Fibroblast of skin of right quadriceps (primary cell): ENCODE measurements at places on chromosomes 13 and 19.

- no peak for DNase-seq
Measured at GRCh38 chr19:41638641-41639081, 11.8 kb upstream of the CEACAM4 start.

DNA sequence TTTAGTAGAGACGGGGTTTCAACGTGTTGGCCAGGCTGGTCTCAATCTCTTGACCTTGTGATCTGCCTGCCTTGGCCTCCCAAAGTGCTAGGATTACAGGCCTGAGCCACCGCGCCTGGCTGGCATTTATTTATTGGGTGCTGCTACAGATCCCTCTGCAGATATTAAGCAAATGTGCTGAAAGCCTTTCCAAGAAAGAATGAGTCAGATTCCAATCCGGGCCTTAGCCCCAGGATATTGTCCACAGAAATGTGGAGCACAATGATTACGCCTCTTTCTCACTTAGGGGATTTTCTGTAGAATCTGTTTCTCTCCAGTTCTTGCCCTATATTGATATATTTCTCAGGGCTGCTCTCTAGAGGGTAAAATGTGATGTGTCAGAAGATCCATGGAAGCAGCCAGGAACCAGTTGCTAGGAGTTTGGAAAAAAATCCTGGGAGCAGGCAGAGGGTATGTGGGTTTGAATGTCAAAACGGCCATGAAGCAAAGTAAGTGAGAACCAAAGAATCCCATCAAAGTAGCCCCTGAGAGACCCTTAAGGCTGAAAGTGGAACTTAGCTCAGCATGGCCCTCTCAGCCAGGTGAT lies 24.8 kb upstream of the IGFL4 start:
- peak; percentile 24 for DNase-seq

- no peak for DNase-seq
Measured at GRCh38 chr13:78129359-78129758, 210.7 kb upstream of the EDNRB start.

- DNase-seq = no peak
Measured at GRCh38 chr19:19354007-19354406, 33.4 kb downstream of the MAU2 start.

- DNase-seq = no peak
Measured at GRCh38 chr19:37929355-37929923, 22.4 kb downstream of the SIPA1L3 start.

- no peak for DNase-seq
Measured at GRCh38 chr19:37098570-37098969, 20.3 kb downstream of the ZNF420 start.

GRCh38 chr19:18601875-18602274 lies 4.7 kb downstream of the CRLF1 start:
- no peak for DNase-seq

GRCh38 chr13:29503041-29503837 lies 92.2 kb downstream of the SLC7A1 start:
- DNase-seq = peak; percentile 30

DNA sequence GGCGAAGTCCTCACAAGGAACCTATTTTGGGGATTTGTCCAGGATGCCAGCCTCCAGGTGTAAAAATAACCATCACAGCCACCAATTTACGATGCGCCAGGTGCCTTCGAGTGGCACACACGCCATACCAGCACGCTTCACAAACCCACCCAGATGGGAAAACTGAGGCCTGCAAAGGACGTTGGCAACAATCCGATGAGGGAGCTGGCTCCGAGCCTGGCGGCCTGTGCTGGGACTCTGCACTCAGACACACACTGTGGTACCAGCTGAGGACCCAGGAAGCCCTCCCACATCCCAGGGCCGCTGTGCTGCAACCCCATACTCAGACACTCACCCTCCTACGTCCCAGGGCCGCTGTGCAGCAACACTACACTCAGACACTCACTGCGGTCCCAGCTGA lies 65.0 kb upstream of the C13orf46 start:
- DNase-seq = no peak

DNA sequence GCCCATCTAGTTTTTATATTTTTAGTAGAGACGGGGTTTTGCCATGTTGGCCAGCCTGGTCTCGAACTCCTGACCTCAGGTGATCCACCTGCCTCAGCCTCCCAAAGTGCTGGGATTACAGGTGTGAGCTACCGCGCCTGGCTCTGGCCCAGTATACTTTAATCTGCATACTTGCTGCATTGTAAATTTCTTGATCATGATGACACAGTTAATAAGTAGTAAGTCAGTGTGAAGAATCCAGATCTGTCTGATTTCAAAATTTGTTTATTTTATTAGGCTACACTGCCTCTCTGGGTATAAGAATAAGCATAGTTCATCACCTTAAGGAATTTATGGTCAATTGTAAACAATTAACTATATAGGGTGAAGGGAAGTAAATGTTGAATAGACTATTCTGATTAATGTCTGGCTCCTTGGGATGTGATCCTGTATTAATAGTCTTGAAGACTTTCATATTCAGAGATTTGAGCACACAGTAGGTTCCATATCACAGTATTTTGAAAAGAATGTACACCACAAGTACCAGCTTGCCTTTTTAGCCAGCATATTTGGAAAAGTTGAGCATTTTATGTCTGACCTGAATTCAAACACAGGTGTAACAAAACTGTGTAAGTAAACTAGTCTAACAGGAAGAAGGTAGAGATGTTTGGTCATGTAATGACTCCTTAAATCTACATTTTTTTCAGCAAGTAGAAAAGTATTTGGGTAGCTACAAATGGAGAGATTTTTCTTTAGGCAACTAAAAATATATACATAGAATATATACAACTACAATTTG lies 7.4 kb downstream of the ARHGAP35 start:
- no peak for DNase-seq

DNA sequence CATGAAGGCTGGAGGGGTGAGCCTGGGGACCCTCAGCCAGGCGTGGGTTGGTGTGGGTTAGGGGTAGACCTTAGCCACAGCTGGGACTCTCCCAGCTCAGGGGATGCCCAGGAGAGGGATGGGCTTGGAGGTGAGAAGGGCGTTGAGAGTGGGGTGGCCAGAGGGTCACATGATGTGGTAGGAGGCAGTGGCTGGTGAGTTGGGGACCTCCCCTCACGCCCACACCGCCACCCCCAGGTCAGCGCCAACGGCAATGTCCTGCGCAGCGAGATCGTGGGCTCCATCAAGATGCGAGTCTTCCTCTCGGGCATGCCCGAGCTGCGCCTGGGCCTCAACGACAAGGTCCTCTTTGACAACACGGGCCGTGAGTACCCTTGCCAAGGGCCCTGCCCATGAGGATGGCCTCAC lies 28.5 kb downstream of the AP1M1 start:
- DNase-seq = no peak
